Activated CD4-positive, alpha-beta T cell treated with anti-CD3 and anti-CD28 coated beads, Interleukin-2, amount 50 U/mL, for 48 hours (primary cell): ENCODE measurements at places on chromosomes 16 and 17.
A peak's percentile ranks its signal among the peaks of the same experiment; 100 is the strongest.

DNA sequence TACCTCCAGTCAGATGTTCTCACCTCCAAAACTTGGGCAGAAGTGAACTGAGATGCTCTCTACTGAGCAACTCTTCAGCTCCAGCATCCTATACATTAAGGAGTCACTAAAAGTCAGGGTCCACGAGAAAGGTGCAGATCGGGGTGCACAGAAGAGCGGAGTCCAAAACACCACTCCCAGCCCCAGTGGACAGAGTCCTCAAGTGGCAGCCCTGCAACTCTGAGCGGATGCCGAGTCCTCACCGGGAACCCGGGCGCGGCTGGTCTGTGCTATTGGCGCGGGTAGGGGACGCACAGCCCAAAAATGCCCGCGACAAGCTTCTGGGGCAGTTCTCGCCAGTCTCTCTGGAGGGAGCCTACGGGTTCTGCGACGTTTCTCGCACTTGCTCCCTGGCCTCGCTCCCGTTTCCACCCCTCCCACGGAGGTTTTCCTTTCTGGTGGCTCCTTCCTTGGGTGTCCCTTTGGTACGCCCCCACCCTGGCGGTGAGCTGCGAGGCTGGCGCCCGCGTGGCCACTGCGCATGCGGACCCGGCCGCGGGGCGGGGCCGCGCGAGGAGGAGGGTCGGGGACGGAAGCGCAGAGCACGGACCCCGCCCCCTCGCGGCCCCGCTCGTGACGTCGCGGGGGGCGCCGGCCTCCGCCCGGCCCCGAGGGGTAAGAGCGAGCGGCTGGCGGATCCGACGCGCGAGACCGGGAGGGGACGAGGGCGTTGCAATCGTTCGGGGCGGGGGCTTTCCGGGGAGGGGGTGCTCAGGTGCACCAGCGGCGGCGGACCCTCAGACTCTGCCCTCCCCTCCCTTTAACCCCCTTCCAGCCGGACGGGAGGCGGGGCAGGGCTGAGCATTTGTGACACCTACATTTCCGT is at the start of gene TMEM219:
Gene TMEM219, plus strand, starts transcription at position 601 of the 865 bp plus-strand sequence. CDS start 1,065 bp downstream, outside the sequence.
- DNase-seq, result peak; percentile 93

DNA sequence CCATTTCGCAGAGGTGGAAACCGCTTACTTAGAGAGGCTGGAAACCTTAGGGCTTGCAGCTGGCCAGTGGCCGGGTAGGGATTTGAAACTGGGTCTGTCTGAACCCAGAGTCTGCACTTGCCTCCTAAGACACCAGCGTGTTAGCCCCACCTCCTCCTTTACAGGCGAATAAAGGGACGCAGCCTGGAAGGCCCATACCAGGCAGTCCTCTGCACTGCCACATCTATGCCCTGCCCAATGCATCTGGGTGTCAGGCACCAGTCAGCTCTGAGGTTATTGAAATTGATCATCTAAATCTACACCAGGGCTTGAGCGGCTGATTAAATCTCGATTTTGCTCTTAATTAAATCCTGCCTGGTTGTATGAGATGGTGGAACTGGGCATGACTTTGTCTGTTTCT is 19.9 kb upstream of the NAGS start:
- DNase-seq, result no peak

- DNase-seq, result no peak
Observed at GRCh38 chr16:56400458-56400857, 24.9 kb downstream of the AMFR start.

GRCh38 chr17:77905766-77906165 is 52.7 kb upstream of the TNRC6C start:
- DNase-seq, result no peak

DNA sequence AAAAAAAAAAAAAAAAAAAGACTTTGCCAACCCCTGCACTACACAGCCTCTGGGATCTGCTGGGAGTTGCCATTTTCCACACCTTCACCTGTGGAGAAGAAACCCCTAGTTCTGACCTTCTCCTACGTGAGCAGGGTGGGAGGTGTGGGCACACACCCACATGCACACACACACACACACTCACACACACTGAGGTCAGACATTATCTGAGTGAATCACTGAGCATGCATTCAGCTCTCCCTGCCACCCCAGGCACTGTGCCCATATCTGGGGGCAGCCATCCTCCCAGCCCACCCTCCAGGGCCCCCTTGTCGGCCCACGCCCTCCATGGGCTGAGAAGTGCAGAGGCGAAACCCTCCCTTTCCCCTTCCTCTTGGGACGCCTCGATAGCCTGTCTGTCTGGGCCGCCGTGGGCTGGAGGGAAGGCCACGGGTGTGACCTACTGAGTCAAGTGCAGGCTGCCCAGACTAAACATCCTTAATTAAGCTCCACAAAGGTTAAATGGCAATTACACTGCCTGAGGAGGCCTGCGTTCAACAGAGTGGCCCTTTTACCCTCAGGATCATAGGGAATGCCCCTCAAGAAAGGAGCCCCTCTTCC is 143.8 kb downstream of the C16orf95 start:
- no peak for DNase-seq

- DNase-seq, result no peak
Observed at GRCh38 chr17:45260204-45260783, 1.6 kb downstream of the SPATA32 start.

DNA sequence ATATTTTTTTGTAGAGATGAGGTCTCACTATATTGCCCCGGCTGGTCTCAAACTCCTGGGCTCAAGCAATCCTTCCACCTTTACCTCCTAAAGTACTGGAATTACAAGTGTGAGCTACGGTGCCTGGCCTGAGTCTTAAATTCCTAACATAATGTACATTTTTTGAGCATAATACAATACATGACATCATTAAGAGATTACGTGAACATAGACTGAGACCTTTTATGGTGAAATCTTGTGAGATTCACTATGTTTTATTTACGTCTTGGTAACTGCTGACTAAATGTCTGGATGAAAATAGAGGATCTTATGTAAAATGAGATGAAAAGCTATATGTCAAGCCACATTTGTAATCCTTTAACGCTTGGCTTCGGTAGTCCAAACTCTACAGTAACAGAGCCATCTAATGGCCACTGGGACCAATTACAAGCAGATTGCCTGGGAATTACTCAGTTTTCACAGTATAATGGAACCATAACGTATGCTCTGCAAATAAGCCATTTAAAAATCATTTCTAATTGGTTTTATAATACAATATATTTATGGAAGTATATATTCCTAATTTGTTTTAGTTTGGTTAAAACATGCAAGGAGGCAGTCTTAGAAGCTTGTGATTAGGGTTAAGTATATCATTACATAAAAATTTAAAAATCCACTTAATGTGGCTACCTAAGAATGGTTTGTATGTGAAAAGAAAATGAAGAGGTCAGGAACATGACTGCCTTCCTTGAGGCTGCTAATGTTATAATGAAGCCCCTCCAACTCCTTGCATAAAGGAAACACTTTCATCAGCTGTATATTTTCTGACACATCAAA is 8.1 kb upstream of the EFCAB13 start:
- DNase-seq, result no peak

GRCh38 chr17:2797226-2797625 is 988 bp downstream of the RAP1GAP2 start:
- DNase-seq, result no peak

- DNase-seq, result no peak
Observed at GRCh38 chr17:13378361-13378760, 223.4 kb downstream of the HS3ST3A1 start.
